ENCODE measurements at places on chromosomes 3 and 15.
A peak's percentile ranks its signal among the peaks of the same experiment; 100 is the strongest.

- no peak for DNase-seq
Measured at GRCh38 chr3:171835116-171835515, 8.0 kb upstream of the TMEM212 start.

DNA sequence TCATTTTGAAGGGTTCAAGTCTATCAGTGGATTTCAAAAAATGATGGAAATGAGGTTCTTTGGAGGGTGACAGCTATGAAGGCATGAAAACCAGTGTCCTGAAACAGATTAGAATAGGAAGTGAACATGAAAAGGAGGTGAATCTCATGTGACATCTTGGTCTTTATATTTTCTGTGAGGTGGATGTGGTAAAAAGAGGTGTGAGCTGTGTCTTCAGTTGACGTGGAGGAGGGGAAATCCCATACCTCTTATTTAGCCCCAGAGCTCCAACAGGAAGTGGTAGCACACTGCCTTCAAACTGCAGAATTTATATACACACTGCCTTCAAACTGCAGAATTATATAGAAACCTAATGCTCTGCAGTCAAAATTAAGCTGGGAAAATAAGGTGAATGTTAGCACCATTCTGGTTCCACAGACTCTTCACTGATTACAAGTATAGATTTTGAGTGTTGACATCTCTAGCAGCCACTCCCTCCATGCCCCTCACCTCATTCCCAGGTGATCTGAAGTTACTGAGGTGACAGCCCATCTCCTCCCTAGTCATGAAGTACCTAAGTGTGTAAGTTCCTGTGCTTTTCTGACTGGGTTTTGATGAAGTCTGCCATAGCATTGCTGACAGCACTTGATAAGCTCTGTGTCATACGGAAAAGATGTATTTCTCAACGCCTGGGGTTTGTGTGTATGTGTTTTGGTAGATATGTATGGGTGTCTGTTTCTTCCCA, 2.7 kb downstream of the RAB8B start:
- no peak for DNase-seq

DNA sequence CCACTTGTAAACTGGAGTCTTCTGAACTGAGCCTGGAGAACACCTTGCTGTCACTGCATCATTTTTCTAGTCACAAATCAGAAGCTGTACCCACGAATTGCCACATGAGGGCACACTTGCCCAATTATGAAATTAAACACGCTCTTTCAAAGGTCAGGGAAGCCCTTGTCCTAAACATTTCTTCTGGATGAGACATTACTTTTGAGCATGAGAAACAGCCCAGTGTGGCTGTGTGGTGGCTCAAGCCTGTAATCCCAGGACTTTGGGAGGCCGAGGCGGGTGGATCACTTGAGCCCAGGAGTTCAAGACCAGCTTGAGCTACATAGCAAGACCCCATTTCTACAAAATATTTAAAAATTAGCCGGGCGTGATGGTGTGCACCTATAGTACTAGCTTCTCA, 27.5 kb upstream of the CFAP161 start:
- DNase-seq = peak; percentile 33

DNA sequence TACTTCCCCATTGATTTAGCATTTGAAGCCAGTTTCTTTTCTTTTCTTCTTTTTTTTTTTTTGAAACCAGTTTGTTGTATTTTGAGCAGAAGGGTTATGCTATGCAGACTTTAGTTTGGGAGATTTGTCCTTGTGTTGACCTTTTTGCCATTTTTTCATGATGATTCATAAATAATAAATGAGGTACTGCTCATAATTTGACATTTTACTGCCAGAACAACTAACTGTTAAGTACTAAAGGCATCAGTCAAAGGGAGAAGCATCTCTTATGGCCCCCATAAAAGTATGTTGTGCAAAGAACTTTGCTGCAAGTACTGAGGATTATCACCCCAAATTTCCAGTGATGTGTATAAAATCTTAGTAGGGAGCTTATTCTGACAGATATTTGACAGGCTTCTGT, 1.7 kb upstream of the GPR87 start:
- no peak for DNase-seq

DNA sequence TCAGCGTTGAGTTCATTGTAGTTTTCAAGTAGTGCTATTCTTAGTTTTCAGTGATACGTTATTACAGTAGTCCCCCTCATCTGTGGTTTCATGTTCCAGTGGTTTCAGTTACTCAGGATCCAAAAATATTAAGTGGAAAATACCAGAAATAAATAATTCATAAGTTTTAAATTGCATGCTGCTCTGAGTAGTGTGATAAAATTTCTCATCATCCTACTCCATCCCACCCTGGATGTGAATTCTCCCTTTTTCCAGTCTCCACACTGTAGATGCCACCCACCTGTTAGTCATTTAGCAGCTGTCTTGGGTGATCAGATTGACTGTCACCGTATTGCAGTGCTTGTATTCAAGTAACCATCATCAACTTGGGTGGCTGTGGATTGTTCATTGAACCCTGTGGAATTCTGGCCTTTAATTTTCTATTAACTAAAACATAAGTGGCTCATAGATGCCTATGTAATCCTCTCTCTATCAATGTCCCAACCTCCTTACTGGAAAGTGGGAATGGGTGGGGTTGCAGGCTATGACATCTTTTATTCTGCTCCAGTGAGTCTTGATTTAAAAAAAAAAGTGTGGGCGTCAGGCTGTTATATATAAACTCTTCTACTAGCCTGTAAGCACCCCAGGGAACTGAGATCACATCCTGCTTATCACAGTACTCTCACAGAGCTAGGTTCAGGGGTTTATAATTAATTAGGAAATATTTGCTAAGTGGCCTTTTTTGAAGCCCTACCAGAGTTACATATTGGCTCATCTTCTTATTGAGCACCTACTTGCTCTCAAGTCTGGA, 97.5 kb downstream of the CFAP20DC start:
- DNase-seq = no peak

- peak; percentile 4 for DNase-seq
Measured at GRCh38 chr3:79729096-79729495, 38.7 kb downstream of the ROBO1 start.

GRCh38 chr15:89030311-89030710, 57.9 kb upstream of the ABHD2 start:
- DNase-seq = no peak

DNA sequence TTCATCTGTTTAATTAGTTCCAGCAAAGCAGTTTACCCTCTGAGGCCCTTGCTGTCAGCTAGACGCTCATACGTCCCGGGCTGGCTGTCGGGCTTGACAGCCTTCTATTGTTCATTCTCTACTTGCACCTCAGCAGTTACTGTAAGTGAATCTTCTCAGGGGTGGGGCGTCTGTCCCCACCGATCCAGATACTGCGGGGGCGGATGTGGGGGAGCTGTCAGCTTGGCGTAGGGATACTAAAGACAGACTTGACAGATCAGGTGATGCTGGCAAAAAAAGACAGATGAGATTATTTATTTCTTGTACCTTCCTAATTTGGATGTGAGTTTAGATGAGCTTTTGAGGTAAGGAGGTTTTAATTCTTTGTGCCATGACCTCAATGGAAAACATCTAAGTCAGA, 315.3 kb downstream of the NR2F2 start:
- no peak for DNase-seq

DNA sequence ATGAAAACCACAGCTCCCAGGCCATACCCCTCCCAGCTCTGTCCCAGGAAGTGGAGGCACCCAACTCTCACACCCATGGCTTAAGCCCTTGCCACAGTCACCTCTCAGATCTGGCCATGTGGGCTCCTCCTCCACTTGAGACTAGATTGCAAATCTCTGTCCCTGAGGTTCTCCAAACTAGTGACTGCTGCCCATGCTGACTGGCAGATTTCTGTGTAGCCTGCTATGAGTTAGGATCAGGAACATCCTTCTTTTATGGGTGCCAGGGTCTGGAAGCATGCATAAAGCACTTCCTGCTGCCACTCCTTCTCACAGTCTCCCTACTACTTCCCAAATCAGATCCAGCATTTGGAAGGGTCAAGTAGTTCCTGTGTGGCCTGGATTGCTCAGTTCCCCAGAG, 59.6 kb upstream of the GOLIM4 start:
- DNase-seq = no peak

GRCh38 chr3:186214670-186215069, 105.8 kb upstream of the ETV5 start:
- no peak for DNase-seq

DNA sequence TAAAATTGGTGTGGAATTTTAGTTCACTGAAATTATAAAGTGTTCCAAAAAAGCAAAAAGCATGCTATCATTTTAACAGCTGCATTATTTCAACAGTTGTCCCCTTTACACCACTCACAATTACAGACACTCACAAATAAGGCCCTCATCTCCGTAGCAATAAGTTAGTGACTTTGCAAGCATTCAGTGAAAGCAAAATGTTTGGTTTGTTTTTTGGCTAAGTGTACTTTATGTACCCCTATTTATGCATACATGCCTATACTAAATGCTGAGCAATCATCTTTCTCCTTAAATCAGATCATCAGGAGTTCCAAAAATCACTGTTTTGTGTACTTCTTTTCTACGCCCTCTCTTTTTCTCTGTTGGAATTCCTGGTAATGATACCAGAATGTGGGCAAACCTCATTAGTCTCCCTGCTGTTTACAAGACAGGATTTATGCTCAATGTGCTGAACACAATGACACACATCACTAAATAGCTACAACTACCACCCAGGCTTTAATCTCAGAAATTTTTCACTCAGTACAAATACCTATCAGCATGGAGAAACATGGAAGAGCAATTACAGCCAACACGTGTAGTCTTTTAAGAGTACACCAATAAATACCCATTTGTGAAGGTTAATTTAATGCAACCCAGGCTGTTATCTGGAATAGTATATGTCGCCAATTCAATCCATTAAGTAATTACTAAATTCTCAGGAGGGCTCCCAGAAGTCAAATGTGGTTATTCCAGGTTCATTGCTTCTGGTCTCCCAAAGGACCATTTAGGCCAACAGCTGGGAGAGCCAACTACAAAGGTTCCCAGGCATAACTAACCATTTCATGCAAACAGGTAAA, 12.0 kb downstream of the ALDH1A2 start:
- DNase-seq = no peak
